ENCODE measurements at places on chromosomes 6 and 20.

DNA sequence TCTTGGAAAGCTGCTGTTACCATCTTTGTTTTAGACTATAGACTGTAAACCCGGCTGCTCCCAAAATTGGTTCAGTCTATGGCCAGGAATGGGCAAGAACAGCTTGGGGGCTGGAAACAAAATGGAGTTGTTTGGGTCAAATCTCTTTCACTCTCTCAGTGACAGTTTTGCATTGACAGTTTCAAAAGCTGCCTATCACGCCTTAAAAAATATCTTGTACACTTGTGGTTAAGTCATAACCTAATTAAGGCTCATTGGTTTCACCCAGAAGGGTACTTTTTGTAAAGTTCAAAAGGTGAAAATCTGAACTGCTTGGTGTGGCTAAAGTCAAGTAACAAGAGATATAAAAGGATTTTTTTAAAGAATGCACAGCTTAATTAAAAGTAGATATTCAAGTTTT is 76.1 kb upstream of the PRL start:
- no peak for DNase-seq

- no peak for DNase-seq
Observed at GRCh38 chr6:13068586-13069210, 259.6 kb downstream of the TBC1D7 start.

GRCh38 chr6:56851541-56852259 is 103.2 kb upstream of the BEND6 start:
- DNase-seq, result peak; percentile 51

GRCh38 chr6:169648092-169648491 is 53.7 kb downstream of the WDR27 start:
- DNase-seq, result no peak

DNA sequence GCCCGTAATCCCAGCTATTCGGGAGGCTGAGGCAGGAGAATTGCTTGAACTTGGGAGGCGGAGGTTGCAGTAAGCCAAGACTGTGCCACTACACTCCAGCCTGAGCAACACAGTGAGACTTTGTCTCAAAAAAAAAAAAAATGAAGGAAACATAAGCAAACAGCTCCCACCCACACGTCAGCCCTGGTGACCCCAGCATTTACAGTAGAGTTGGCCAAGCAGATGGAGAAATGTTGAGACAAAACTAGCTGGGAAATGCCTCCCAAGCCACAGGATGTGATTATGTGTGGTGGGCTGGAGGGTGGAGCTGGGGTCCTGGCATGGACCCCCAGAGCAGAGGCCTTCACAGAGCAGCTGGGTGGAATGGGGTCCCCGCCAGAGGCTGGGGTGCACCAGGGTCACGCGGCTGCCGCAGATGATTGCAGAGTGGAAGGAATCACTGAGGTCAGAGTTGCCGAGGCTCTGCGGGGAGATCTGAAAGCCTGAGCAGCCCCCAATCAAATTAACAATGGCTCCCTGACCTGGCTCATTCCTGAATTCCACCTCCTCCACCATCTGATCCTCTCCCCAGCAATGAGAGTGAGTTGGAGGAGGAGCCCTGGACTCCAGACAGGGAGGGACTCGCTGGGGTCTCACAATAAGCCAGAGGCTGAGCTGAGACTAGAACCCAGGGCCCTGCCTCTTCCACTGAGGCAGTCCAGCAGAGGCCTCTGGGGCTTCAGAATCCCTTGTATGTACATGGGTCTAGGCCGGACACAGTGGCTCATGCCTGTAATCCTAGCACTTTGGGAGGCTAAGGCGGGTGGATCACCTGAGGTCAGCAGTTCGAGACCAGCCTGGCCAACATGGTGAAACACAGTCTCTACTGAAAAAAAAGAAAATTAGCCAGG is 34.7 kb upstream of the TGM2 start:
- DNase-seq, result no peak

GRCh38 chr6:51842061-51842803 is 245.2 kb downstream of the PKHD1 start:
- no peak for DNase-seq

DNA sequence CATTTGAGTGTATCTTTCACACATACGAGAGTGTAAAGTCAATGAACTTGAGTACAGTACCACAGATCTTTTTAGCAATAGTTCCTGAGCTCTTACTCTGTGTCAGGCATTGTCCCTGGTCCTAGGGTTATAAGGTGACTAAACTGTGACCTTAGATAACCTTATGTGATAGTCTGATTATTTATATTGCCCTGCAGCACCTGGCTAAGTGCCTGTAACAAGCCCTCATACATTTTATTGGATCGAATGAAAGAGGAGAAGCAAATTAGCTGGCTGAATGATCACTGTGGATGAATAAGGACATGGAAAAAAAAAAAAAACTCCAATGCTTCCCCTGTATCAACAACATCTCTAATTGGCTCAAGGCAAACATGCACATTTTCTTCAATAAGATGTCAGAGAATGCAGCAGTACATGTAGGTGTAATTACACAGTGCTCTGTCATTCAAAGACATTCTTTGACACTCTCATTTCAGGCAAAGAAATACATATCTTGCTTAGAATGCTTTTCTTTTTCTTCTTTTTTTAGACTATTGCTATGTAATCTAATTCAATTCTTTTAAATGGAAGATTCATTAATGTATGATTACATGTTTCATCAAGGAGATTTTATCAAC is 153.4 kb downstream of the PHACTR1 start:
- no peak for DNase-seq
